Epithelial cell of proximal tubule (primary cell): ENCODE measurements at places on chromosomes 1 and 21.

DNA sequence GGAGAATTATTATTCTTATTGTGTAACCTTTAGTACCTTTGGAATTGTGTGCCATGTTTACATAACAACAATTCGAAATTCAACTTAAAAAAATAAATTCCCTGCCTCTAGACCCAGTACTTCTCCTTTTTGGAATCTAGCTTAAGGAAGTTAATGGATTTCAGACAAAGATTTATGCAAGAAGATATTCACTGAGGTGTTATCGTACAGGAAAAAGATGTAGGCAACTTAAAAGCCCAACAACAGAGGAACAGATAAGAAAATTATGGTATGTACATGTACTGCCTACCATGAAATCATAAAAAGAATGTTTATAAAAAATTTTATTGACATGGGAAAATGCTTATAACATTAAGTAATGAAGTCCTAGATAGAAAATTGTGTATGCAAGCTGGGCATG lies 18.2 kb upstream of the STMN1 start:
- no peak for DNase-seq

GRCh38 chr21:33025489-33026442 lies at the start of gene OLIG2:
Gene OLIG2 (plus strand): TSS chr21:33025935. CDS start chr21:33026863, 928 bp downstream.
- no peak for DNase-seq

GRCh38 chr1:33165209-33165608 lies 16.6 kb downstream of the TRIM62 start:
- no peak for DNase-seq

GRCh38 chr21:44566403-44566802 lies 7.1 kb upstream of the KRTAP10-4 start:
- DNase-seq, result no peak
